WTC11 (cell line): ENCODE measurements at places on chromosomes 7 and 10. TPM values are rescaled to one million over a fixed set of nuclear protein-coding genes. Genes with fewer than 3 reads are reported as not detected.

TAC1 gene
- total RNA-seq: 0.42 to 0.98 TPM (median 0.50 TPM) in 3 replicates

ABCB1 gene
- 0.60 to 0.94 TPM (median 0.82 TPM) in 3 replicates for total RNA-seq

EPDR1 gene
- 6.3 to 7.4 TPM (median 6.7 TPM) in 3 replicates for total RNA-seq

MYOZ1 gene
- total RNA-seq: 3.0 to 5.4 TPM (median 4.4 TPM) in 3 replicates

GRCh38 chr7:13241416-13241815 lies 554.0 kb downstream of the ARL4A start:
- H3K4me3 ChIP-seq: no peak overlapping the region
- H3K4me1 ChIP-seq: no peaks in the 10 kb centered on the region
- no peaks in the 10 kb centered on the region for H3K27me3 ChIP-seq
- H3K36me3 ChIP-seq: no peaks in the 10 kb centered on the region
- H3K27ac ChIP-seq: no peak overlapping the region

DNA sequence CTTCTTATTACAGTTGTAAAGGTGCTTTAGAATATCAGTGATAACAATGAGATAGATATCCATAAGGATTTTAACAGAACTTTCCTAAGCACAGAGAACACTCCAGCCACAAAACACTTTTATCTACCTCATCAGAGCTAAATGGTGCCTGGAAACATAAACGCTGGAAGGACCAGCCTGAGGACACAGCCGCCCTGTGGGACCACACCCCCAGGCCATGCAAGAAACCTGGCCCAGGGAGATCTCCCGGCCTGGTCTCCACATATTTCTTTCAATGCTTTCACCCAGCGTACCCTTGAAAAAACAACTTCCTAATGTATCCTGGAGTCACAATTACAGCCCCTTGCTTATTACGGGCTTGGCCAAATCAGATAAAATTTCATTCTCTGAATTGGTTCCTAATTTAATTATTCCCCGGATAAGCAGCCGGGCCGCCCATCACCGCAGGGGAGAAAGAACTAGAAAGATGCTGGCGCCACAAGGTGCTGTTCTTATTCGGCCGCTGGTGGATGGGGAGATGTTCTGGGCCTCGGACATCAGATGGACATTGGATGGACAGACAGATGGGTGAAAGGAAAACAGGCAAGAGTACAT lies 11.8 kb downstream of the CHST15 start:
- H3K36me3 ChIP-seq: peaks cover 7% of the 10 kb centered on the region; the same call in 1 of the 2 replicates
- H3K4me1 ChIP-seq: peaks cover 26% of the 10 kb centered on the region
- H3K4me3 ChIP-seq: no peak overlapping the region

GRCh38 chr7:135184254-135184841 lies 13.8 kb upstream of the CYREN start:
- H3K4me3 ChIP-seq: no peak overlapping the region
- peaks cover 66% of the 10 kb centered on the region for H3K36me3 ChIP-seq
- no peak overlapping the region for H3K27ac ChIP-seq
- no peaks in the 10 kb centered on the region for H3K4me1 ChIP-seq
- no peak for DNase-seq
- H3K27me3 ChIP-seq: no peaks in the 10 kb centered on the region

DNA sequence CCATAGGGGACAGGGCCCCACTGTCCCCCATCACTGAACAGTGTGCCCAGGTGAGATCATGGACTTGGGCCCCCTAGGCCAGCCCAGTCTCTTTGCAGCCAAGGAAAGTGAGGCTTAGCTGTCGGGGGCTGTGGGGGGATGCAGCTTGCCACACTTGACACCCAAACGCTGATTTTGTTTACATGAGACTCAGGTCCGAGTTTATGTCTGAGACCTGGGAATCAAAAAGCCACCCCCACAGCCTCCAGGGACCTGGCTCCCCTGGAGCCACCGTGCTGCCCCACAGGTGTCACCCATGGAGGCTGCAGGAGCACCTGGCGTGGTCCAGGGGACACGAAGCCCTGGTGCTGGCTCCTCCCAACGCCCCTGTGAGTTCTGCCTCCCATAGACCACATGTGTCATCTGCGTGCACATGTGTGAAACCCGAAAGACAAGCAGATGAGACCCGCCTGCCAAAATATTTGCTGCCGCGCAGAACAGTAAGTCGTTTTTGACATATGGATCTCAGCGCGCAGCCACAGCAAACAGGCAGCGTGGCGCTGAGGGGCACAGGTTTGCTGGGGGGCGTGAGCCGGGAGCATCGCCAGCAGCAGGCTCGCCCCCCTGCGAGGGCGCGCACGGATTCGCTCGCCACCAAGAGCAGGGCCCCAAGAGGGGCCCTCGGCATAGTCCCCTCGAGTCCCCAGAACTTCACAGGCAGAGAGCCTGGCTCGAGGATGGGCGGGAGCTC lies 112.3 kb downstream of the LHPP start:
- no peak for DNase-seq
- peaks cover 6% of the 10 kb centered on the region; the same call in 1 of the 2 replicates for H3K36me3 ChIP-seq
- H3K27me3 ChIP-seq: no peaks in the 10 kb centered on the region
- H3K4me1 ChIP-seq: 0 out of 2 replicates have a peak, but pooled peaks cover 3% of the 10 kb centered on the region

DNA sequence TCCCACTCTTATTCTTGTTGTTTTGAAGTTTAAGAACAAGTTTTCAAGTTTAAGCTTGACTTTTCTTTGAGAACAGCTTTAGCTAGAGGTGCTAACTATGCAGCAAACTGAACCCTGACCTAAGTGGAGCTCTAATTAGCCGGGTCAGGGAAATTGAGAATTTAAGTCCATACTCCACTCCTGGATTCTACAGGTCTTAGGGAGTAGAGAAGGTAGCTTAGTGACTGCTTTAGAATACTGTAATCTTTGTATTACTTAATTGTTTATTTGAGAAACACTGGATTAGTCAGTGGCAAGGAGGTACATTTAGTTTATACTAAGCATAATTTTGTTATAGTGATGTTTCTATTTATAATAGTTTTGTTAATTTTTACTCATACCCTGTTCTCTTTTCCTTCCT lies 74.6 kb upstream of the STRIP2 start:
- no peak for DNase-seq
- H3K36me3 ChIP-seq: no peaks in the 10 kb centered on the region
- H3K4me1 ChIP-seq: no peaks in the 10 kb centered on the region
- H3K27me3 ChIP-seq: no peaks in the 10 kb centered on the region
- no peak overlapping the region for H3K4me3 ChIP-seq
- H3K27ac ChIP-seq: no peak overlapping the region

GRCh38 chr7:57417736-57418135 lies 32.2 kb upstream of the ZNF716 start:
- DNase-seq: no peak
- peaks cover 2% of the 10 kb centered on the region; the same call in 1 of the 2 replicates for H3K27me3 ChIP-seq
- no peak overlapping the region for H3K27ac ChIP-seq
- no peak overlapping the region for H3K4me3 ChIP-seq

GRCh38 chr10:116041948-116042347 lies 231.1 kb downstream of the GFRA1 start:
- no peaks in the 10 kb centered on the region for H3K27me3 ChIP-seq
- H3K4me1 ChIP-seq: peaks cover 10% of the 10 kb centered on the region
- no peaks in the 10 kb centered on the region for H3K36me3 ChIP-seq
- H3K4me3 ChIP-seq: no peak overlapping the region
- H3K27ac ChIP-seq: no peak overlapping the region

DNA sequence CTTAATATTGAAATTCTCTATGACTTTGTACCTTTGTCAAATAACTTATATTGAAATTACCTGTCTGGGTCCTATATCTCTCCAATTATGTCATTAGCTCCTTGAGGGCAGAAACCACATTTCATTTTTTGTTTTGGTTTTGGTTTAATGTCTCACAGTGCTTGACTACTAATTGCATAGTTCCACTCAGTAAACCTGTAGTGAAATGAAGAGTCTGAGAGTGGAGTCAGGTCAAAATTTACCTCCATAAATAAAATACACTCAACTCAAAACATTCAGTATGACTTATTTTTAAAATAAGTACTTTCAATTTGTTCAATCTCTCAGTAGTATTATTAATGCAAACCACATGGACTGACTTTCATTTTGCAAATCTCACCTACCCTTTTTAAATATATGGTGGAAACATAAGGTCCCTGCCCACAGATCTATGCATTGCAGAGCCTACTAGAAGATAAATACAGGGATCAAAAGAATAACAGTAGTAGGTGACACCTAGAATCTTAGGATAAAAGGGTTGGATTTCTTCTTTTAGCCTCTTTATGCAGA lies 32.5 kb downstream of the PDE1C start:
- no peak for DNase-seq
- peaks cover 25% of the 10 kb centered on the region for H3K4me1 ChIP-seq
- no peak overlapping the region for H3K27ac ChIP-seq
- H3K4me3 ChIP-seq: no peak overlapping the region
- peaks cover 10% of the 10 kb centered on the region for H3K36me3 ChIP-seq
- H3K27me3 ChIP-seq: peaks cover 18% of the 10 kb centered on the region

GRCh38 chr10:46547541-46548497 lies 8.6 kb downstream of the GPRIN2 start:
- H3K4me1 ChIP-seq: peaks cover 5% of the 10 kb centered on the region
- H3K27me3 ChIP-seq: no peaks in the 10 kb centered on the region
- H3K4me3 ChIP-seq: no peak overlapping the region
- H3K36me3 ChIP-seq: no peaks in the 10 kb centered on the region
- DNase-seq: peak; percentile 6

- H3K27ac ChIP-seq: no peak overlapping the region
- peaks cover 4% of the 10 kb centered on the region; the same call in 1 of the 2 replicates for H3K36me3 ChIP-seq
- no peaks in the 10 kb centered on the region for H3K27me3 ChIP-seq
- no peak overlapping the region for H3K4me3 ChIP-seq
These were observed 71.3 kb downstream of the OSBPL3 start for GRCh38 chr7:24908727-24909126.

- H3K4me1 ChIP-seq: peaks cover 49% of the 10 kb centered on the region
- H3K4me3 ChIP-seq: no peak overlapping the region
- H3K27ac ChIP-seq: no peak overlapping the region
- H3K36me3 ChIP-seq: no peaks in the 10 kb centered on the region
- peaks cover 53% of the 10 kb centered on the region for H3K27me3 ChIP-seq
These were observed 365.8 kb downstream of the BBS9 start for GRCh38 chr7:33495207-33495606.
